NCI-H187 treated with DMSO at 0.1 percent for 48 hours (cell line): ENCODE measurements at places on chromosomes 3 and 15.

- no peak for DNase-seq
These were observed 12.3 kb upstream of the EHD4 start for GRCh38 chr15:41984622-41985021.

DNA sequence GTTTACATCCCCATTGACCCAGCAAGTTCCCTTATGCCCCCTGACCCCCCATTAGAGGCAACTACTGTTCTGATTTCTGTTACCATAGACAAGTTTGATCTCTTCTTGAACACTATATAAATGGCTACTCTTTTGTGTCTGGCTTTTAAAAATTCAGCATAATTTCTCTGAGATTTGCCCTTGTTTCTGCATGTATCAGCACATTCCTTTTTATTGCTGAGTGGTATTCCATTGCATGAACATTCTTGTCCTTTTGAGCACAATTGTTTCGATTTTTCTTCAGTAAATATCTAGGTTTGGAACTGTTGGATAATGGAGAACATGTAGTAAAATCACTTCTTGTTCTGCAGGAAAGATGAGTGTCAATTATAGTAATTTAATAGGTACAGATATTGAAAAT, 49.1 kb upstream of the MYRIP start:
- no peak for DNase-seq

GRCh38 chr3:152160350-152161011, 108.2 kb upstream of the MBNL1 start:
- no peak for DNase-seq

GRCh38 chr3:60775985-60776384, 475.3 kb downstream of the FHIT start:
- DNase-seq, result no peak

GRCh38 chr15:84764989-84765388, 16.6 kb downstream of the ZNF592 start:
- no peak for DNase-seq

DNA sequence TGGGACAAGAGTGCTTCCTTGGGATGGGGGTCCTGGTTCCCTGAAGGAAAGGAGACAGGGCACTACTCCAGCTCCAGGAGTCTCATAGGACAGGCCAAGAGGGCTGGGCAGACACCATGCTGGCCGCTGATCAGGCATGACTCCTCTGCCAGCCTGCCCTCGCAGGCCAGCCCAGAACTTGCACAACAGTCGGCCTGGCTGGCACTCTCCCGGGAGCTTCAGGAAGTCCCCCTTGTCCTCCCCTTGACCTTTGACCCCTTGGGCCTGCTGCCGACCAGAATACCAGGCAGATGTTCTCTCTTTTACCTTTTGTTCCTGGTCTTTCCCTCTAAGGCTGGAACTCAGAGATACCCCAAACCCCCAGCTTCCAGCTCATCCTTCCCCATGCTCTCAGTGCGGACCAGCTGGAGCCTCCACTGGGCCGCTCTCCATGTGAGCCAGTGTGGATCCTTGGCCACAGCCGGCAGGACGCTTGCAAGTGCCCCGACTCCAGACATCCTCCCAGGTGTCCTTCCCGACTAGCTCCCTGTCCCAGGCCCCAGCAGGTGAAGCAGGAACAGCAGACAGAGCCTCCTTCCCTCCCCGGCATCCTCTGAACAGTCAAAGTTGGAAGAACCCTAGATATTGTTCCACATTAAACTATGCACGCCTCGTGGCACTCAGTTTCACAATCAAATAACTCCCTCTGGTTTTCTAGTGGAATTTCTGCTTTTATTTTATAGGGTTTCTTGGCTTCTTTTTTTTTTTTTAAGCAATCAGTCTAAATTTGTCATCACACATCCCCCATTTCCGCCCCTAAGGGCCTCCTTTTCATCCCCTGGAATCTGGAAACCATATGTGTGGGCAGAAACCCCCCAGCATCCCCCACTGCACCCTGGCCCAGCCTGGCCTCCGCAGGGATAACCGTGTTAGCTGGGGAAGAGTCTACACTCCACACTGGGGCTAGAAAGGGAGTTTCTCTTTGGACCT, 15.7 kb downstream of the VPS18 start:
- no peak for DNase-seq

DNA sequence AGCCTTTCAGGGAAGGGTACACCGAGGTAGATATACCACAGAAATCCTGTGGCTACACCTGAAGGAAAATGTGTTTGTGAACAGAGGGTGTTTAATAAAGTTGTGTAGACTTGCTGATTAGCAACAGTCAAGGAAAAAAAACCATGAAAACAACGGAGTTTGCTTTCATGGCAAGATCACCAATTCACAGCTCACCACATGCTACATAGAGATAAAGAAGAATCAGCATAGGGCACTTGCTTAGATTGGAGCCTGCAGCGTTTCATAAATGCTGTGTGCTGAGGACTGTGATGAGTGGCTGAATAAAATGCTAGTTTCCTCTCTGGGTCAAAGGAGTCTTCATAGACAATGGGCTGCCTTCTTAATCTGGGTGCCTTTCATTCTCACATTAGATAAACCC, 257.6 kb downstream of the SLC9A9 start:
- no peak for DNase-seq

DNA sequence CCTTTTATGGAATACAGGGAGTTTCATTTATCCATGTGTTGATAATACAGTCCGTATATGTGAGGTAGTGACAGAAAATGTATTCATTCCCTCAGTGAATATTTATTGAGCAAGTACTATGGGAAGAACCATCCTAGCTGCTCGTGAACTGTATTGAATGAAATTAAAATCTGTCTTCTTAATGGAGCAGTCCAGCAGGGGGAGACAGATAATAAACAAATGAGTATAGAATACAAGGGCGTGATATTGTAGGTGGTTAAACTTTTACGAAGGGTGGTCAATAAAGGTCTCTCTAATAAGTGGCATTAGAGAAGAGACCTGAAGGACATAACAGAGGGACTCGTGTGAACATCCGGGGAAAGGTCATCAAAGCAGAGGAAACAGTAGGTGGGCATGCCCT, 62.7 kb upstream of the OSTN start:
- no peak for DNase-seq

- no peak for DNase-seq
These were observed 417.3 kb downstream of the OTOL1 start for GRCh38 chr3:161913786-161914389.

DNA sequence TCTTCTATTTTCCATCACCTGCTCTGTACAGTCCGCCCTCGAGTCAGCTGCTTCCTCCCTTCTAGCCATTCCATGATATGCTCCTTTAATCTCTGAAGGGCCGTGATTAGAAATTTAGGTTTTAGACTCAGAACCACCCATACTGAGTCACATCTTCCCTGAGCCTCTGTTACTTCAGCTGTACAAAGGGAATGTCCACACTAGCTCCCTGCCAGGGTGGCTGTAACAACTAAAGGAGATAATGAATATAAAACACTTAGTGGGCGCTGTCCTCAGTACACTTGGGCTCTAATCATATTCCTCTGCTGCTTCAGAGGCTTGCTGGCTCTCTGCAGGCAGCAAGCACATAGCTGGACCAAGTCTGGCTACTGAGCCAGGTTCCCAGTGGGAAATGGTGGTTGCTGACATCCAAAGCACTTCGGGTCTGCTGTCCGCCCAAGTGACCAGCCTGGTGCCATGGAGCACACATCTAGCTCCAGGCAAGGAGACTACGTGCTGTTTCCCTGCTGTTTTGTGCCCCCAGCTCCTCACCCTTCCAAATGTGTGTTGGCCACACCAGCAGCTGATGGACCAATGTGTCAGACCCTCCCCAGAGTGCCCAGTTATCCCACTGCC, 901 bp upstream of the CHST14 start:
- no peak for DNase-seq

- no peak for DNase-seq
These were observed 304.1 kb downstream of the ZNF621 start for GRCh38 chr3:40828741-40829415.

DNA sequence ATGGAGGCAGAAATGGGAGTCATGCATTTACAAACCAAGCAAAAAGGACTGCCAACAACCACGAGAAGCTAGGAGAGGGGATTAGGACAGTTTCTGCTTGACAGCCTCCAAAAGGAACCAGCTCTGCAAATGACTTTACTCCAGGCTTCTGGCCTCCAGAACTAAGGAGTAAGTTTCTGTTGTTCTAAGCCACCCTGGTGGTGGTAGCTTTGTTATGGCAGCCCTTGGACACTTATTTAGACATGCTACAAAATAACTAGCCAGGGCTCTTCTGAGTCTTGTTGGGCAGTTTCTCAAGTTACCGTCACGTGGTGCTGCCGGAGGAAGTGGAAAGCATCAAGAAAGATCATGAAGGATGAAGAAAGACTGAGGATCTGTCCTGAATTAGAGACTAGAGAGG, 386.5 kb downstream of the LRTM1 start:
- no peak for DNase-seq

DNA sequence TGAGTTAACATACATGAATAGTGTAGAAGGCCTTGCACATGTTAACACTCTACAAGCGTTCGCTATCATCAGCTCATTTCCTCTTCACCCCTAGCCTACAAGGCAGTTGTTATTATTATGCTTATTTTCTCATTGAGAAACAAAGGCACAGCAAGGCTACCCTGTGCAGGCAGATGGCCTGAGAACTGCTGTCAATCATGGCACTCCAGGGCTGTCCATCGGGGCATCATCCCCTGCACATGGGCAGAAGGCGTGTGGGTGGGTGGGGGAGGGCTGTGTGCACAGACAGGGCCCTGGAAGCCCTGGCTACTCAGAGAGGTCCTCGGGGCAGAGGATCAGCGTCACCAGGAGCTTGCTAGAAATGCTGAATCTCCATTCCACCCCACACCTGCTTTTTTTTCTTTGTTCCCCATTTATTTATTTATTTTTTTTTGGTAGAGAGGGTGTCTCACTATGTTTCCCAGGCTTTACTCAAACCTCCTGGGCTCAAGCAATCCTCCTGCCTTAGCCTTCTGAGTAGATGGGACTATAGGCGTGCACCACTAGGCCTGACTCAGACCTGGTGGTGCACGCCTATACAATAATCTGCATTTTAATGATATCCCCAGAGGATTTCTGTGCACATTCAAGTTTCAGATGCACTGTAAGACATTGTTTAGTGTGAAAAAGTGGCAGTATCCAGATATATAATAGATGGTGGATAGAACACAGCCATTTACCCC, 9.6 kb upstream of the ZXDC start:
- DNase-seq, result no peak

DNA sequence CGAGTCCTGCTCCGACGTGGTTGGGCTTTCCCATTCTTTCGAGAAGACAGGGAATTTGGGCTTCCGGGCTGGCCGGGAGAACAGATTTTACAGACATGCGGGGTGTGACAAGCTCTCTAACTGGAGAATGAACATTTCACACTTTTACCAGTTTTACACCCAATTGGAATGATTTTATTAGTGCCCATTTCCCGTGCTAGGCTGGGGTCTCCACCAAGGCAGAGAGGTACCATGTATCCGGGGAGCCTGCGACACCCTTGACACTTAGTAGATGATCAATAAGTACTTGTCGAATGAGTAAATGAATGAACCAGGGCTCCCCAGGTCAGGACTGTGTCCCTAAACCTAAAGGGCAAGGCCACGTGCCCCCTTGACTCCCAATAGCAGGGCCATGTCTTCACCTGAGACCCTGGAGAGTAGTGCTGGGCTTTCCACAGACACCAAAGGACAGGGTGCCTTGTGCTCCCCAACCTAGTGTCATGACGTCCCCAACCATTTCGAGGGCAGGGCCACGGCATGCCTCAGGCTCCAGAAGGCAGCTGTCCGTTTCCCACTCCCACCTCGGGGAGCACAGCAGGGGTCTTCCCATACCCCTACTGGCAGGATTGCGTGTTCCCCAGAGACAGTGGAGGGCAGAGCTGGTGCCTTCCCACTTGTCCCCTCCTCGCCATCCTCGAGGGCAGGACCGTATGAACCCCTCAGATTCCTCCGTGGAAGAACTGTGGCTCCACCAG, 679 bp upstream of the MYD88 start:
- no peak for DNase-seq

DNA sequence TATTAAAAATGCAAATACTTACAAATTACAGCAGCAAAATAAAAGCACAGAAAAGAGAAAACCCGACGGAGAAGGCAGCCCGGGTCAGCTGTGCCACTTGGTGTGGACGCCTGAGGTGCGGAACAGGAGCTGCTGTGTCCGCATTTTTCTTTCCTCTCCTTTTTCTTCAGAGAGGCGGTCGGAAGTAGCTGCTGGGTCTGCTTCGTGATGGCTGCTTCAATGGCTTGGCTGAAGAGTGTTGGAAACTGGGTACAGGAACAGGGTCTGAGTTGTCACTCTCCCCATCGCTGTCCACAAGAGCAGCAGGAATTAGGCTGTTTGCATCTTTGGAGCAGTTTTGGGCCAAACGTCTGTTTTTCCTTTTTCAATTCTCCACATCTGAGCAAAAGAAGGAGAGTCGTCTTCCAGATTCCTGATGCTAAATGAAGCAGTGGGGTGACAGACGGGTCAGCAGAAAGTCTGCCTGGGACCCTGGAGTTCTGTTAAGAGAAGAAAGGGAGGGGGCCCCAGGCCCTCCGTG, 53.5 kb upstream of the ARL8B start:
- DNase-seq, result no peak

GRCh38 chr3:77655396-77655795, 615.5 kb downstream of the ROBO2 start:
- DNase-seq, result no peak

DNA sequence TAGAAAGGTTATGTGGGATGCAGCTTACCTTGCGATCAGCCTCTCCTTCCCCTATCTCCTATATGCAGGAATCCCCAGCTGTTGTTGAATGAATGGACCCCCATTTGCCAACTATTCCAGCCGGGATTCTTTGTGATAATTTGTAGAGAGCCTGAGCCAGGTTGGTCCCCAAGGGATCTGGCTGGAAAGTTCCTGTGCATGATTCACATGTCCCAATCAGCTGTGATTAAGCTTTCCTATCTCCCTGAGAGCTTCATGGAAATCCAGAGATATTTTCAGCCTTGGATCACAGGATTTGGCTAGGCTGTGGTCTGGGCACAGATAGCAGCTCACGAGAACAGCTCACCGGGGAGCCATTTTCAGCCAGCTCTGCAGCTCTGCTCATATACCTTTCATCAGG, 76.7 kb downstream of the ARNT2 start:
- no peak for DNase-seq

DNA sequence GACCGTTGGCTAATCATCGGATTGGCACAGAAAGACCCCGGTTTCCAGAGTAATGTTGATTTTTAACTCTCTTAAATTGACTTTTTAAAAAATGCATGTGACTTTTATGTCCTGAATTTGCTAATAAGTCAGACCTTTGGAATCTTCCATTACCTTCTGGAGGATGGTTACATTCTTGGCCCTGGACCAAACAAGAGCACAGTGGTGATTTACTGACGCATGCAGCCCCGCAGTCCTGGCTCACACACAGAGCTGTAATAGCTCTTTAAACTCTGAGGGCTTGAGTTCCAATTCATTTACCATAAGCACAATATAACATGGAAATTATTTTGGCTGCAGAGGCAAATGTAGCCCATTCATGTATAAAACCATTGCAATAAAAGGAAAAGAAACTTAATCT, 25.1 kb downstream of the SOX14 start:
- DNase-seq, result no peak
